ENCODE measurements at places on chromosomes 6 and 20.
A peak's percentile ranks its signal among the peaks of the same experiment; 100 is the strongest.

GRCh38 chr20:62542862-62543261 lies 67.1 kb upstream of the GATA5 start:
- DNase-seq = no peak

- DNase-seq = peak; percentile 57
Measured at GRCh38 chr6:91166271-91167046, 579.6 kb upstream of the MAP3K7 start.

DNA sequence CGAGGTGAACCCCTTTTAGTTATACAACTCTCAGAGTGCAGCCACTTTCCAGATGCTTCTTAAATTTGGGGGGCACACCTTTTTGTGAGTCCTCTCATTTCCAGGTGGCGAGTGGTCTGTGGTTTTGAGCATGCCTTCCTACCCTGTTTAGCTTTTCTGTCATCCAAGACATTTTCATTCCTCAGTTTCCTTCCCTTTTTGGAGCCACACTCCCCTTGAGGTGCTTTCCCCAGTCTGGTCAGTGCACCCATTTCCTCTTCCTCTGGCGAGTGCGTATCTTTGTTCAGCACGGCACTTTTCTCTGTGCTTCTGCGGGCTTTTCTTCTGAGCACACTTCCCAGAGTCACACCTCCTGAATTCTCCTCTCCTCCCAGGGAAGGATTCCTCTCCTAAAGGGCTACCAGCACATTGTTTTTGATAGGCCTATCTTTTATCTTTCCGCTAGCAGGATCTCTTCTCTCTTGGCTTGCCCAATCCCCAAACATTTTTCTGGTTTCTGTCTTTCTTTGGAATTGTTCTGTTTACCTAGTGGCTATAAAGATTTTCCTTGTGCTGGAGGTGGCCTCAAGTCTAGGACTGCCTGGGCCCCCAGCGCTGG lies 1.4 kb downstream of the PHF20 start:
- DNase-seq = no peak

DNA sequence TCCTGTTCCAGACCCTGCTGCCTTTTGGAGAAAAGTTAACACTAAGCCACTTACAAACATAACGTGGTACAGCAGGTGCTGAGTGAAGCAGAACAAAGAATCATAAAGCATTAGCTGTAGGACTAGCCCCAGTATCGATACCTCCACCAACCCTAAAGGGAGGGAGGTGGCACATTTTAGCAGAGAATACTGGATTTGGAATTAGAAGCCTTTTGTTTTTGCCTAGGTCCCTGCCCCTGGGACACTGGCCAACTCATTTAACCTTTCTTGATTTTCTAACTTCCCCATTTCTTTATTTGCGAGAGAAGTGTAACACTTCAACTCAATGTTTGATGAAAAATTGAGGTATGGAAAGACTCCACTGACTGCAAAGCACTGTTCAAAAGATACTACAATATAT lies 93.5 kb downstream of the B3GAT2 start:
- DNase-seq = no peak

GRCh38 chr6:160203522-160203921 lies 55.1 kb downstream of the SLC22A2 start:
- no peak for DNase-seq

- DNase-seq = no peak
Measured at GRCh38 chr6:32198866-32199265, 6.4 kb upstream of the GPSM3 start.

GRCh38 chr20:46704714-46705377 lies 4.6 kb upstream of the SLC2A10 start:
- peak; percentile 30 for DNase-seq

GRCh38 chr6:28711788-28712341 lies 186.2 kb downstream of the GPX5 start:
- DNase-seq = no peak

DNA sequence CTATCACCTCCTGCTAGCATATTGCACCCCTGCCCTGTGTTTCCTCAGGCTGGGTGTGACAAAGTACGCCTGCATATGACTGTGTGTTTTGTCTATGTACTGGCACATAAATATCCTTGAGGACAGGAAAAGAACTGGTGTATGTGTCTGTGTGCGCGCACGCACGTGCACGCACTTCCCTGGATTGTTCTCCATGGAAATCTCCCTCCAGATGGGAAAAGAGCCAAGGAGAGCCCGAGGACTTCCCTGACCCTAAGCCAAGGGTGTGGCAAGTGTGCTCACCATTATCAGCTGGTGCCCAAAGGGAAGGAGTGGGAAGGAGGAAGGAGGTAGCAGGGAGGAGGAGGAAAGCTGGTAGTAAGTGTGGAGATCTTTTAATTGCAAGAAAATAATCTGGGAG lies 117.6 kb downstream of the HIVEP2 start:
- DNase-seq = no peak

DNA sequence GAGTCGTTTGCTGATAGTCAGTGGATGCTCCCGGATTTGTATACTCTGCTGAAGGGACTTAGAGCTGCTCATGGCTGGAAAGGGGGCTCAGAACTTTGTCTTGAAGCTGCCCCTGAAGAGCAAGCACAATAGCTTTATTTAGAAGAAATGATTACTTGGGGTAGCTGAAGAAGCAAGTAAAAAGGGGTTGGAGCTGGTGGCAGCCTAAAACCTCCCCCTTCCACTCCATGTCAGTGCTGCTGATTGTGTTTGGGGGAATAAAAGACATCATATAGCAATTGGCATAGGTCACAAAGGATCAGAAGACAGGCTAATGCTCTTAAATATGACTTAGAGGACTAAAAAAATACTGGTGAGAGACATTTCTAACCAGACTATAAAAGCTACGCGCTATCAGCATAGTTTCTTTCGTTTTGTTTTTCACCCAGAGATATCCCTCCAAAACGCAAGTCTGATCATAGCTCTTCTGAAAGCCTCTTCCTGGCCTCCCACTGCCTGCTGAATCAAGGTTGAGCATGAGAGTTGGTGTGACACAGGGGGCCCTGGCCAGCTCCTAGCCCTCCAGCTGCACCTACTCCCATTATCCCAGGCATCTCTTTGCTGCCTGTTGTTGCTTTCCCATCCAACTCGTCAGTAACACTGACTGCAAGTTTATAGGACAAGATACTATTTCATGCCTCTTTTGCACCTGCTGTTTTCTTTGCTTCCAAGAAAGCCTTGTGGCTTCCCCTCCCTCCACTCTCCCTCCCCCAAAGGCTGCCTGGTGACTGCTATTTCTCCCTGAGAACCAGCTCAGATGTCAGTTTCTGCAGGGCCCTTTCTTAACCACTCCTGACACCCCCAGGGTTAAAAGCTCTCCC lies 33.9 kb upstream of the SGK1 start:
- DNase-seq = no peak

DNA sequence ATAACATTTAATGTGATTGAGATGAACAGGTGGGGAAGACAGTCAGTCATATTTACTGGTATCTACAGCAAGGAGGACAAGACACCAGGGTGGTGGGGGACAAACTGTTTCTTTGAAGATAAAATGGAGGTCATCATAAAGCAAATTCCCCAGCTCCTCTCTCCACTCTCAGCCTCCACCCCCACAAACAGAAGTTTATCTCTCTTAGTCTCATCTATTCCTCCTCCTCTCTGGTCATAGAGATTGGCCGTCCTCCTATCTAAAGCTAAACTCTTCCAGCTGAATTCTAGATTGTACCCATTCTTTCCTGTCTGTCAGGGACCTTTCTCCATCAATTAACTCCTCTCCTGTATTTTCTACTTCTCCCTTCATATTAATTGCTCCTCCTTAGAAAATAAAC lies 71.1 kb downstream of the KIF6 start:
- DNase-seq = no peak

GRCh38 chr20:7346562-7346961 lies 579.1 kb downstream of the BMP2 start:
- DNase-seq = peak; percentile 29

DNA sequence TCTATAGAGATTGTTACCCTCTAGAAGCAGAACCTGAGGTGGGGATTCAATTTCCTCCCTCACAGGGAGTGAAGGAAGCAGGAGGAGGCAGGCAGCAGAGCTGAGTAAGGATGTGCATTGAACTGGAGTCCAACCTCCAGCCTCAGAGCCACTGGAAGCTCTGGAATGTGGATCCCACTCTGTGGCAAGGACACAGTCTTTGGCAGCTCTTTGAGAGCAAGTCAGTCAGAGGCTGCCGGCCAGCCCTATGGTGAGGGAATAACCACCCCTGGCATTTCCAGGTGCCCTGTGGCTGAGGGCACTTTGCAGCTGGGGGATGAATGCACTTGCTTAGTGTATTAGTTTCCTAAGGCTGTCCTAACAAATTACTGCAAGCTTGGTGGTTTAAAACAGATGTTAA lies 37.2 kb downstream of the EBF4 start:
- peak; percentile 44 for DNase-seq

DNA sequence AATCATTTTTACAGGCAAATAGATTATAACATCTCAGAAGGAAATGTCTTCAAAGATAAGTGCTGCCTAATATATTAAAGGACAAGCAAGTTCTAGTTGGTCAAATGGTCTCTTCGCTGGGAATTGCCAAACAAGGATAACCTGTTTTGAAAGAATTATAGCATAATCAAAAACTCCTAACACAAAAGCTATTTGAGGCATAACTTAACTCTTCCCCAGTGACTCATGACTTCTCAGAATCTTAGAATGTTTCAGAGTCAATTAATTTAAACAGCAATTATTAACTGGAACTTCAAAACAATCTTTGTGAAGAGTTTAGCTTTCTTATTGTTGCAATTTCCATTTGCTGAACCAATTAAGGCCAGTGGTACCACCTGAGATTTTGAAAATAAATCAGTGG lies 126.6 kb downstream of the MTFR2 start:
- peak; percentile 55 for DNase-seq

DNA sequence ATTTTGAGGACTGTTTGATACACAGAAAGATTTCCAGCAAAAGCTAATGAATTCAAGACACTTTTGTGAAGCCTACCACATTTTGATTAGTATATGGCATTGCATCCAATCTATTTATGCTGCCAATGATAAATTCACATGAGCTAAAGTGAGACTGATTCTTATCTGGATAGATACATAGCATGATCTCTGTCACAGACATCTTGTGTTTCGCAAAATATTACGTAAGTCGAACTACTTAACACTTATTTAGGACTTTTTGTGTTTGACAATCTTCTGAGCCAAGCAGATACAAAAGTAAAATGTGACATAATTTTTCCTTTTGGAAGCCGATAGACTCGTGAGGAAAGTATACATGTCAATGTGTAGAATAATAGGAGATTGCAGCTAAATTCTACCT lies 251.6 kb downstream of the HACE1 start:
- no peak for DNase-seq

DNA sequence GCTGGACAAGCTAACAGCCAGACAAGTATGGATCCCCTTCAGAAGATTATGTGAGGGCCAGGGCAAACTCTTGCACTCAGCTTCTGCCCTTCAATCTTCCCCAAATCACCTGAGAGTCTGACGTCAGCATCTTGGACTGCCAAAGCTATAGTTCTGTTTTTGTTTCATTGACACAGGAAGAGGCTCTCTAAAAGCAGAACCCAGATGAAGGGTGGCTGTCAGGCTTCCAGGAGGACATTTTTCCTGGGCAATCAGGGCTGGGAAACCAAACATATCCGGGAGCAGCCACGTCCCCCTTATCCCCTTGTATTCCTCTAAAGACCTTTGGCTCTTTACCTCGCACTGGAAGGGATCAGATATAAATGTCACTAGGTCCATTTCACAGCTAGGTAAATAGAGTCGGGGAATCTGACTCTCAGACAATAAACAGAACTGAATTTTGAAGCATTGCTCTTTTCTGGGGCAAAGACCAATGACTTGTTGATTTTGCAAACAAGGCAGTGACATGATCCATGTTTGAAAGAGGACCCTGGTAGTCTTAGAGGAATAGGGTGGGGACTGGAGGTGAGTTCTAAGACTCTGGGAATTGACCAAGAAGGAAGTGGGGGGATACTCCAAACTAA lies 13.3 kb downstream of the MAFB start:
- DNase-seq = no peak

DNA sequence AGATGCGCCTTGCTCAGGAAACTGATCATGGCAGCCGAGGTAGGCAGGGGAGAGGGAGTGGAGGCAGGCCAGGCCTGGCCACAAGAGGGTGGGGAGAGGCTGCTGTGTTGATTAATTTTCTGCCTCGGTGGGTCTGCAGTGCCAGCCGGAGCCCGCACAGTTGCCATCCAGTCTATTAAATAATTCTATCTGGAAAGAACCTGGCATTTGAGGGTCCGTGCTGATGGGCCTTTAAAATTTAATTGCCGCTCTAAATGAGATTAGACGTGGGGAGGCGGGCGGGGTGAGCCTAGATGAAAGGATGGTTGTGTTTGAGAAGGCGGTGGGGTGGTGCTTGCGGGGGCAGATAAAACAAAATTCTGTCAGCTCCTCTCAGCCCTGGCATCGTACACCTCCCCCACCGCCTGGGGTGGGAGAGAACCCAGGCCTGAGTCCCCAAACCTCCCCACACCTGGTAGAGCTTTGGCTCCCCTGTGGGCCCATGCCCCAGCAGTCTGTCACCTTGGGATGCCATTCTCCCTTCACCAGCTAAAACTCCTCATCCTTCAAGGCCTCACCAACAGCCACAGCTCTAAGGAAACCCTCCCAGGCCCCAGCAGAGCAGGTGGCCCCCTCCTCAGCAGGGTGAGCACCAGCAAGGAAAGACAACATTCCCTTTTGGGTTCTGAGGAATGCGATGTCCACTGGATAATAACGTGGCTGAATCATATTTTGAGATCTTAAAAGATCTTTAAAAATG lies 167.3 kb downstream of the GRM4 start:
- DNase-seq = no peak

DNA sequence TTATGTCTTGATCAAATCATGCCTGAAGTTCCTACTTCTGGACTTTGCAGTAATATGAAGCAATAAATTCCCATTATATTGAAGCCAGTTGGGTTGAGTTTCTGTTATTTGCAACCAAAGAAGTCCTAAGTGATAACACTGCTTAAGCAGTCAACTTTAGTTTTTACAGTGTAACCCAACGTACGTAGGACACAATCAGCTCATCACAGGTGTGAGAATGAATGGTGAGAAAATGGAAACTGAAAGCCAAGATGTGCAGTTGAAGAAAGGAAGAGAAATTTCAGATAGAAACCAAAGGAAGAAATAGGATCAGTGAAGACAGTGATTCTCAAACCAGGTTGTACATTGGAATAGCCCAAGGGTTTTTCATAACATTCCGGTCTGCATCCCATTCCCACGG lies 211.4 kb upstream of the ZFP64 start:
- no peak for DNase-seq

- DNase-seq = no peak
Measured at GRCh38 chr6:109321752-109322151, 60.5 kb downstream of the CD164 start.

- DNase-seq = peak; percentile 85
Measured at GRCh38 chr6:17705428-17705777, 1.3 kb downstream of the NUP153 start.

DNA sequence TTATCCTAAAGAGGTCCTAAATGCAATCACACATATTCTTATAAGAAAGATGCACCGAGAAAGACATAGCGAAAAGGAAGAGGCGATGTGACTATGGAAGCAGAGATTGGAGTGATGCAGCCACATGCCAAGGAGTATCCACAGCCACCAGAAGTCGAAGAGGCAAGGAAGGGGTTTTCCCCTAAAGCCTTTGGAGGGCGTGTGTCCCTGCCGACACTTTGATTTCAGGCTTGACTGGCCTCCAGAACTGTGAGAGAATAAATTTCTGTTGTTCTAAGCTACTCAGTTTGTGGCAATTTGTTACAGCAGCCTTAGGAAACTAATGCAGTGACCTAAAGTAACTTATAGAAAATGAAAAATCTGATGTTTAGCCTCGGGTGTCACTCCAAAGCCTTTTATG lies 179.5 kb upstream of the CITED2 start:
- DNase-seq = no peak

- no peak for DNase-seq
Measured at GRCh38 chr6:139254196-139254595, 37.6 kb downstream of the TXLNB start.

Measured in fibroblast of skin of right biceps (primary cell).